ENCODE measurements at places on chromosomes 3 and 15. TPM values are rescaled to one million over a fixed set of nuclear protein-coding genes. Genes with fewer than 3 reads are reported as not detected.

FBXO40 gene
- total RNA-seq: not detected

PLA2G4E gene
- total RNA-seq: not detected

DUOX1 gene
- total RNA-seq: 0.15 TPM

ST3GAL6 gene
- total RNA-seq: 127 TPM

RBMS3 gene
- total RNA-seq: 35.3 TPM

BNIP2 gene
- total RNA-seq: 159 TPM

ZIC1 gene
- total RNA-seq: not detected

PIF1 gene
- 15.0 TPM for total RNA-seq

RTP3 gene
- not detected for total RNA-seq

SPINK8 gene
- not detected for total RNA-seq

GOLGA6L7 gene
- not detected for total RNA-seq

GUCA1C gene
- not detected for total RNA-seq

ZNF445 gene
- total RNA-seq: 5.7 TPM

SERPINI2 gene
- 0.46 TPM for total RNA-seq

All from melanocyte of skin (primary cell).